ENCODE measurements at places on chromosomes 16 and 17. TPM values are rescaled to one million over a fixed set of nuclear protein-coding genes. Genes with fewer than 3 reads are reported as not detected.

Gene TAC4
- not detected for total RNA-seq

Gene KRT28
- total RNA-seq, result not detected

Gene MGAT5B
- 125 TPM for total RNA-seq

Gene SETD1A
- 19.9 TPM for total RNA-seq

Gene FOXJ1
- 1.0 TPM for total RNA-seq

Gene USP7
- total RNA-seq, result 110 TPM

Gene RRN3
- 26.6 TPM for total RNA-seq

Gene TNFRSF13B
- not detected for total RNA-seq

Gene SOX15
- 6.9 TPM for total RNA-seq

Gene NGFR
- total RNA-seq, result 1.7 TPM

Gene PLA2G10
- not detected for total RNA-seq

Gene SULT1A1
- 24.2 TPM for total RNA-seq

Gene KRTAP1-5
- total RNA-seq, result not detected

Gene ADAD2
- total RNA-seq, result 1.7 TPM

Gene TM4SF5
- total RNA-seq, result not detected

Gene NAE1
- total RNA-seq, result 91.0 TPM

Gene RGS9
- 9.4 TPM for total RNA-seq

Gene BRICD5
- 27.1 TPM for total RNA-seq

Gene TP53TG3D
- total RNA-seq, result 3.8 TPM

Gene BCL7C
- 16.2 TPM for total RNA-seq

Gene EPX
- total RNA-seq, result not detected

Gene FOXN1
- total RNA-seq, result not detected

Gene TMEM88
- 2.6 TPM for total RNA-seq

Gene NLRC3
- not detected for total RNA-seq

Gene KRT14
- total RNA-seq, result not detected

Gene CCL16
- total RNA-seq, result not detected

Gene TTYH2
- total RNA-seq, result 62.0 TPM

Gene MPV17L
- total RNA-seq, result 13.8 TPM

Gene KRTAP17-1
- not detected for total RNA-seq

Gene PLD6
- 13.8 TPM for total RNA-seq

Gene TBC1D3I
- total RNA-seq, result 3.8 TPM

Gene LDHD
- total RNA-seq, result 21.5 TPM

All from dorsolateral prefrontal cortex (tissue), 122 donors.